ENCODE measurements at places on chromosomes 7 and 10. TPM values are rescaled to one million over a fixed set of nuclear protein-coding genes. Genes with fewer than 3 reads are reported as not detected.

- no peak for DNase-seq
Observed at GRCh38 chr10:126634911-126635310, 35.6 kb downstream of the C10orf90 start.

GRCh38 chr10:84991301-84991700 lies 662.9 kb downstream of the CCSER2 start:
- no peak for DNase-seq

GRCh38 chr10:65898055-65898454 lies 1027.8 kb upstream of the LRRTM3 start:
- no peak for DNase-seq

DNA sequence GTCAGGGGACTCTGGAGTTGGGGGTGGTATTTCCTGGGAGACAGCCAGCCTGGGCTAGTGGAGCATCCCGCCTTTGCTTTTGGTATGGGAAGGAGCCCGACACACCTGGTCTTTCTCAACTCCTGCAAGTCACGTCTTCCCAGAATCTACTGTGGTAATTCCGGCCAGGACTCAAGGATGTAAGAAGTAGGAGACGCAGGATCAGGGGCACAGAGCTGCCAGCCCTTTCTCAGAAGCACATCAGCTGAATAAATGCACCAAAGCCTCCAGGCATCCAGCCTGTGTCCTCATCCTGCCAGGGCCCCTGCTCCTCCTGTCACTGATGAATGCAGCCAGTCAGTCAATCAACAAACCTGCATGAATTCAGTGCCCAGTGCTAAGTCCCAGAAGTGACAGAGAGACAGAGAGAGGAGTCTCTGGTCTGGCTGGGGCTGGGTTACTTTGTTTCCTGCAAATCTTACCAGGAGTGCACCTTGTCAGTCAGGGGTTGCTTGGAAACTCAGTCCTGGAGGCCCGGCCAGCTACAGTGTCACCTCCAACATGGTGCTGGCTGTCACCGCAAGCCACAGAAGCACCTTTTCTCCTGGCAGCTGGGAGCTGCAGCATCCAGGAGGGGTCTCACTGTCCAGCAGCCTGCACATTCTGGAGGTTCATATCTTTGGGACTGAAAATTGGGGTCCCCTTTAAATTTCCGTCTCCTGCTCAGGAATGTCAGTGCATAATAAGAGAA lies 101.8 kb downstream of the PTPRE start:
- DNase-seq, result no peak

DNA sequence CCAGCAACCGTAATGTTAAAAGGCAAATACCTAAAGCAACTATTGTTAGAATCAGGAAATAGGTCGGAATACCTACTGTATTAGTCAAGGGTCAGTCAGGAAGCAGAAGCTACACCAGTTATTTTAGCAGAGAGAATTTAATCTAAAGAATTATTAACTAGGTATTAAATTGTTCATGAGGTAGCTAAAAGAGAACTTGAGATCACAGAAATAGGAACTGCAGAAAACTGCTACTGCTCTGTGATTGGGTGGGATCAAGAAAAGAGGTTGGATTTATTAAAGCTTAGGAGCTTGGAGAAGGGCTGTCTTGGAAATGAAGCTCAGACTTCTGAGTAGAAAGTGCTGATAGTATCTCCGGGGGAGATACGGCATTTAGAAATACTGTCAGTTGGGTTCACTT lies 20.0 kb upstream of the ZNF438 start:
- DNase-seq, result no peak

The TCERG1L gene
- total RNA-seq, result 4.2 TPM

The SPDYE1 gene
- not detected for total RNA-seq

The ZNF727 gene
- total RNA-seq, result not detected

The TCAF1 gene
- 71.2 TPM for total RNA-seq

The SAMD8 gene
- total RNA-seq, result 17.3 TPM
